Aorta (tissue), 5 donors: ENCODE measurements at places on chromosomes 11 and 22. TPM values are rescaled to one million over a fixed set of nuclear protein-coding genes. Genes with fewer than 3 reads are reported as not detected.

The HSPB2 gene
- 18.1 TPM for total RNA-seq

DNA sequence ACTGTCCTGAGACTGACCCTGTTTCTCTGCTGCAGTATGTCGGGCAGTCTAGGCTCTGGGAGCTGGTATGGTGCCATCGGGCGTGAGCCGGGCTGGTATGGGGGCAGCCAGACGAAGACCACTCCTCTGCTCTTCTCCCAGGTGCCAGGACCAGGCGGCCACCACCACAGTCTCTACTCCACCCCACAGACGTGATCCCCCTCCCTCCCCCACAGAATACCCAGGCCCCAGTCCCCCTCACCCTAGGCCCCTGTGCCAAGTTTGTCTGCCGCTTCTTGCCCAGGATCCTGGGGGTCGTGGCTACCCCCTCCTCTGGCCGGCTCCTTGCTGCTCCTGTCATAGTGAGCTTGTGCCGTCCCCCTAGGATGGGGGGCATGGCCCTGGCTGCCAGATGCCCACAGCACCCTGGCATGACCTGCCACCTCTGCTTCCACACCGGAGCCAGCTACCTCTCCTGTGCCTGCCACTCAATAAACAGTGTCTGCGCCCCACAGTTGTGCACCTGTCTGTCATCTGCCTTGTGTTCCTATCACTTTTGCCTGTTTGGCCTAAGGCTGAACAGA is 2.0 kb upstream of the KCNK4 start:
- H3K27me3 ChIP-seq, result no peaks in the 10 kb centered on the region
- H3K4me1 ChIP-seq, result no peaks in the 10 kb centered on the region
- no peak overlapping the region for H3K4me3 ChIP-seq
- H3K27ac ChIP-seq, result no peak overlapping the region

- no peaks in the 10 kb centered on the region for H3K4me1 ChIP-seq
- H3K36me3 ChIP-seq, result no peaks in the 10 kb centered on the region
- H3K4me3 ChIP-seq, result no peak overlapping the region
Measured at GRCh38 chr11:123451183-123451781, 21.2 kb downstream of the GRAMD1B start.

DNA sequence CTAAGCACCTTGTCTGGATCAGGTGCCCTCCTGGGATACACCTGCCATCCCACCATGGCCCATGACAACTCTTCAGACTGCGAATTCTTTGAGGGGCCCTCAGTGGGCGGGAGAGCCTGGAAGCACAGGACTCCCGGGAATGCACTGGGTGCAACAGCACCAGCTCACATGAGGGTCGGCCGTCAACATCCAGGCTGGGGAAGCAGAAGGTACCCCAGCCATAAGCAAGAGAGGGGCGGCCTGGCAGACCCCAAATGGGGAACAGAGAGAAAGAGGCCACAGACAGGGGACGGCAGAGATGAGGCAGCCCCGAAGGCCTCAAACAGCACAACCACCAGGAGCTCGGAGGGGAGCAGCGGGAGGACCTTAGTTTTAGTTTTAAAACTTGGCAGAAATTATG is 94.4 kb downstream of the PHF21B start:
- H3K36me3 ChIP-seq, result no peaks in the 10 kb centered on the region
- H3K27ac ChIP-seq, result no peak overlapping the region
- no peaks in the 10 kb centered on the region for H3K4me1 ChIP-seq
- no peak overlapping the region for H3K4me3 ChIP-seq
- peak; percentile 33 for DNase-seq

DNA sequence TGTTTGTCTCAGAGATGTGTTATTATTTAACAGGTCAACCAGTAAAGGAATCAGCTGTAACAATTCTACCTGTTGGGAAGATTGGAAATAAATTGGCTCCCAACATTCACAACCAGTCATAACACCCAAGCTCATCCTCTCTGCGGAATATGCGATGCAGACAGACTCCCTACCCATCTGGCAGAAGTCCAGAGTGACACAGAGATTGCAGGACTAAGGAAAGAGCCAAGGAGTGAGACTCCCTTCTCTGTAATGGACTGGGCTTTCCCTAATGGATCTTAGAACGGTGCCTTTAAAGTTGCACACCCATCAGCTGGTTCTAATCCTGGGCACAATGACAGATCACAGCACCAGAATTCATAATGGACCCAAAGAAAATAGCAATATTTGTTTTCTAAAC is 27.8 kb upstream of the UBASH3B start:
- no peak overlapping the region for H3K27ac ChIP-seq
- no peaks in the 10 kb centered on the region for H3K36me3 ChIP-seq
- DNase-seq, result no peak
- no peaks in the 10 kb centered on the region for H3K27me3 ChIP-seq
- H3K4me1 ChIP-seq, result no peaks in the 10 kb centered on the region

GRCh38 chr11:102573851-102574250 is 43.3 kb upstream of the MMP7 start:
- H3K27me3 ChIP-seq, result no peaks in the 10 kb centered on the region
- no peak overlapping the region for H3K27ac ChIP-seq
- DNase-seq, result no peak
- H3K4me3 ChIP-seq, result no peak overlapping the region
- no peaks in the 10 kb centered on the region for H3K4me1 ChIP-seq

GRCh38 chr11:65063532-65063931 is 5.2 kb upstream of the NAALADL1 start:
- H3K27ac ChIP-seq, result no peak overlapping the region
- H3K4me3 ChIP-seq, result no peak overlapping the region
- H3K36me3 ChIP-seq, result no peaks in the 10 kb centered on the region
- H3K4me1 ChIP-seq, result no peaks in the 10 kb centered on the region
- H3K27me3 ChIP-seq, result no peaks in the 10 kb centered on the region

GRCh38 chr22:19290400-19291217 is 910 bp downstream of the CLTCL1 start:
- no peaks in the 10 kb centered on the region for H3K4me1 ChIP-seq
- H3K27me3 ChIP-seq, result no peaks in the 10 kb centered on the region
- no peak overlapping the region for H3K27ac ChIP-seq
- H3K36me3 ChIP-seq, result no peaks in the 10 kb centered on the region

- H3K4me1 ChIP-seq, result no peaks in the 10 kb centered on the region
- no peak overlapping the region for H3K4me3 ChIP-seq
- DNase-seq, result no peak
- H3K27me3 ChIP-seq, result no peaks in the 10 kb centered on the region
- no peaks in the 10 kb centered on the region for H3K36me3 ChIP-seq
Measured at GRCh38 chr11:2091112-2091746, 48.0 kb downstream of the IGF2 start.

GRCh38 chr11:77884186-77884828 is 63.4 kb downstream of the AAMDC start:
- H3K27ac ChIP-seq, result no peak overlapping the region
- no peaks in the 10 kb centered on the region for H3K4me1 ChIP-seq
- no peak for DNase-seq
- H3K36me3 ChIP-seq, result peaks cover 6% of the 10 kb centered on the region
- H3K4me3 ChIP-seq, result no peak overlapping the region
- no peaks in the 10 kb centered on the region for H3K27me3 ChIP-seq

DNA sequence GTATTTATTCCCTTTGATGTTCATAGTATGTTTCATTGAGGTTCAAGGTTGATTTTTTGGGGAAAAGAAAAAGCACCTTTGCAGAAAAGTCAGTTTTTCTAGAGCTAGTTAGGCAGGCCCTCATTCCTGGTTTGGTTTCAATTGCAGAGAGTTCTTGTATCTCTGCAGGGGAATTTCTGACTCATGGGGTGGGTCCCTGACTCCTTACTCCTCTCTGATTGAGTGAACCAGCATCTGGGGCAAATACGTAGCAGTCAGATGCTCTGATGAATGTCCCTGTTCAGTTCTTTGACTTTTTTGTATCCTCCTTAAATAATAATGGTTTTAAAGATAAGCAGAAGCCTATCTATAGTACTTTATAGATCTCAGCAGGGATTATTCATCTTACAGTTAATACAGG is 7.7 kb upstream of the NCR3LG1 start:
- no peaks in the 10 kb centered on the region for H3K36me3 ChIP-seq
- no peaks in the 10 kb centered on the region for H3K27me3 ChIP-seq
- no peak overlapping the region for H3K27ac ChIP-seq
- DNase-seq, result no peak
- no peaks in the 10 kb centered on the region for H3K4me1 ChIP-seq
- H3K4me3 ChIP-seq, result no peak overlapping the region

- no peak overlapping the region for H3K4me3 ChIP-seq
- no peak overlapping the region for H3K27ac ChIP-seq
- peak; percentile 17 for DNase-seq
- H3K4me1 ChIP-seq, result no peaks in the 10 kb centered on the region
- H3K27me3 ChIP-seq, result no peaks in the 10 kb centered on the region
Measured at GRCh38 chr22:37509059-37509860, 10.0 kb downstream of the CARD10 start.

DNA sequence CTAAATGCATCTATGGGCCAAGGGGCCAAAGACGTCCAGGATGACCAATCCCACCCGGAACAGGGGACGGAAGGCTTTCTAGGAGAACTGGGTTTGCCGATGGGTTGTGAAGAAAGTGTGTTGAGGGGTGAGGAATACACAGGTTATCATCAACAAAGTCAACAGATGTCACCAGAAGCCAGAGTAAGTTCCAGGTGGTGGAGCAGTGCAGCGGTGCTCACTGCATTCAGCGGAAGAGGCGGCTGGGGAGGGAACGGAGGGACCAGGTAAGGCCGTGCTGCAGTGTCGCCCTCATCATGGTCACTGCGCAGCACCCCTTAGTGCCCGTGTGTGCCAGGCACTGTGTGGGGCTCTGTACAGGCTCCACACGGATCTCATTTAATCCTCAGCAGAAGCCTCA is 176.0 kb downstream of the EFCAB6 start:
- no peaks in the 10 kb centered on the region for H3K36me3 ChIP-seq
- H3K27ac ChIP-seq, result no peak overlapping the region
- H3K4me1 ChIP-seq, result no peaks in the 10 kb centered on the region
- H3K4me3 ChIP-seq, result no peak overlapping the region
- H3K27me3 ChIP-seq, result no peaks in the 10 kb centered on the region

- DNase-seq, result no peak
- H3K27ac ChIP-seq, result no peak overlapping the region
- no peaks in the 10 kb centered on the region for H3K27me3 ChIP-seq
Measured at GRCh38 chr22:43197271-43197941, 10.5 kb upstream of the TTLL12 start.

DNA sequence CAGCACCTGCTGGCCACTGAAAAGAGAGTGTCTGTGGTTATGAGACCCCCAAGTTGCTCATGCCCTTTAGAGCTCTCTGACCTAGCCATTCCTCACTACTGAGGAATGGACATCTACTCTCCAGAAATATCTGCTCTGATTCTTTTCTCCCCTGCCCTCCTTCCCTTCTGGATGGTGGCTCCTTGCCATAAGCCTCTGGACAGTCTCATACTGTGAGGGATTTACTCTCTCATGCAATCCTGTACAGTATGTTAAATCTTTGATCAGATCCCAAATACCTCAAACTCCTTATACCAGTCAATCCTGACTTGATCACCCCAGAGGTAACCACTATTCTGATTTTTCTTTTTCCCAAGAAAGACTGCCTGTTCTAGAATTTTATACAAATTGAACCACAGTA is 80.7 kb downstream of the ARHGAP20 start:
- DNase-seq, result no peak
- H3K4me1 ChIP-seq, result no peaks in the 10 kb centered on the region
- H3K4me3 ChIP-seq, result no peak overlapping the region
- H3K36me3 ChIP-seq, result peaks cover 2% of the 10 kb centered on the region

DNA sequence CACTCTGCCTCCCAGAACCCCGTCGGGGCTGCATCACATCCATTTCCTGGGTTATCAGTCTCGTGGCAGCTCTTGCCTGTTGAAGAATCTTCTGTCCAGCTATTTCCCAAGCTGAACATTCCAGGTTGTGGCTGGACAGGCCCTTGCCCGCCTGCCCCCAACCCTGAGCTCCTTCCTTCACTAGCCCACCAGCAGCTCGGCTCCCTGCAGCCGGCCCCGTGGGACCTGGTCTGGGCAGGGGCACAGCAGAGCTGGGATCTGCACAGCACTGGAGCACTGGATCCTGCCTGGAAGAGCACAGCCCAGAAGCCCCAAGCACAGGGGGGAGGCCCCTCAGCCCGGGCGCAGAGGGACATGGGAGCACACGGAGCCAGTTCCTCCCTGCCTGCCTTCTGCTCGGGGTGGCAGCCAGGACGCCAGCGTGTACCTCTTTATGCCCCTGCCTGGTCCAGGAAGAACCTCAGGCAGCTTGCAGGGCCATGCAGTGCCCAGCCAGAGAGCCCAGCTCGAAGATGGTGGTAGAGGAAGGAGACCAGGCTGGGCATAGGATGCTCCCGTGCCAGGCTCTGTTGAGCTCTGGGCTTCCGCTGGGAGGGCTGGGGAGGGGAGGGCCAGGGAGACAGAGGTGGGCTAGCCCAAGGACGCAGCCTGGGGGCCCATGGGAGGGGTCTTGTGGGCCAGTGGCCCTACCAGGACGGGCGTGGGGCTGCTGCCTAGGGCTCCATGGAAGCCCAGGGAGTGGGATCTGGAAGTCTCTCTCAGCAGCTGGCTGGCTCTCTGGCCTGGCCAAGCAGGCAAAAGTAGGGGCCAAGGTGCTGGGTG is 16.6 kb upstream of the GNB1L start:
- H3K27ac ChIP-seq, result no peak overlapping the region
- peak; percentile 36 for DNase-seq
- H3K27me3 ChIP-seq, result no peaks in the 10 kb centered on the region
- no peak overlapping the region for H3K4me3 ChIP-seq
- H3K36me3 ChIP-seq, result no peaks in the 10 kb centered on the region
- no peaks in the 10 kb centered on the region for H3K4me1 ChIP-seq
